ENCODE measurements at places on chromosomes 7 and 10.

- peak; percentile 63 for DNase-seq
These were observed 98.4 kb upstream of the PODXL start for GRCh38 chr7:131654668-131655326.

- DNase-seq: no peak
These were observed 947.1 kb downstream of the GRM8 start for GRCh38 chr7:126305671-126306070.

- no peak for DNase-seq
These were observed 16.8 kb upstream of the ARHGAP12 start for GRCh38 chr10:31945392-31945791.

GRCh38 chr10:92799568-92799967, 48.8 kb upstream of the EXOC6 start:
- no peak for DNase-seq

- no peak for DNase-seq
These were observed 3.6 kb downstream of the PCBD1 start for GRCh38 chr10:70884741-70885140.
